ENCODE measurements at places on chromosomes 16 and 17.

DNA sequence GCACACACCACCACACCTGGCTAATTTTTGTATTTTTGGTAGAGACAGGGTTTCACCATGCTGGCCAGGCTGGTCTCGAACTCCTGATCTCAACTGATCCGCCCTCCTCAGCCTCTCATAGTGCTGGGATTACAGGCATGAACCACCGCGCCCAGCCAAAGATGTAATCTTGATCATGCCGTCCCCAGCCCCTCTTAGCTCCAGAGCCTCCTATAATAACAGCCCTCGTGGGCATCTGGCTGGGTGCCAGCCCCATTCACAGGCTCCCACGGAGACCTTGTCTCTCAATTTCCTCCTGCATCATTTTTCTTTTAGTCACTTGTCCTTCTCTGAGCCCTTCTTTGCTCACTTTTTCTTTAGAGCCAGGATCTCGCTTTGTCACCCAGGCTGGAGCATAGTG lies 94.2 kb downstream of the KATNIP start:
- DNase-seq, result no peak

- DNase-seq, result no peak
These were observed 72.5 kb downstream of the WSB1 start for GRCh38 chr17:27366437-27366836.

GRCh38 chr16:87067836-87068761 lies 249.1 kb downstream of the C16orf95 start:
- DNase-seq, result no peak

DNA sequence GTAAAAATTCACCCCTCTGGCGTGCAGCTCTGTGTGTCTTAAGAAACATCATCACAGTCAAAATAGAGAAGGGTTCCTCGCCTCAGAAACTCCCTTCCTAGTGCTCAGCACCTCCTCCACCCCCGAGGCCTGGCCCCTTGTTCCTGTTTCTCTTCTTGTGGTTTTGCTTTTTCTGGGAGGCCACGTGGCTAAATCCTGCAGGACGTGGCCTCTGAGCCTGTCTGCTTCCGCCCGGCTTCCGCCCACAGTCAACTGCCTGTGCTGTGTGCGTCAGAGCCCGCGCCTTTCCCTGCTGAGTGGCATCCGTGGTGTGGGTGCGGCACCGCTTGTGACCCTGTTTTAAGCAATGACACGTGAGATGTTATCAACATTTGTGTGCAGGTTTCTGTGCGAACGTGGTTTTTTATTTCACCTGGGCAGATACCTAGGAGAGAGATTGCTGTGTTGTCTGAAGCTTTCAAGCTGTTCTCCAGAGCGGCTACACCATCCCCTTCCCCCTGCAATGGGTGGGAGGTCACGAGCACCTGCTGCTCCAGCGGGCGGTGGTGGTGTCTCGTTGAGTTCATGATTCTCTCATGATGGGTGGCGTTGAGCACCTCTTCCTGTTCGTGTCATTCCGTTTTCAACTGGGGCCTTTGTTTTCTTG lies 21.7 kb downstream of the ACSF3 start:
- no peak for DNase-seq

- DNase-seq, result no peak
These were observed 37.0 kb upstream of the CDH1 start for GRCh38 chr16:68700120-68700519.

GRCh38 chr17:38879878-38880665 lies 10.2 kb downstream of the LASP1 start:
- DNase-seq, result peak; percentile 78
